ENCODE measurements at places on chromosomes 13 and 19.

DNA sequence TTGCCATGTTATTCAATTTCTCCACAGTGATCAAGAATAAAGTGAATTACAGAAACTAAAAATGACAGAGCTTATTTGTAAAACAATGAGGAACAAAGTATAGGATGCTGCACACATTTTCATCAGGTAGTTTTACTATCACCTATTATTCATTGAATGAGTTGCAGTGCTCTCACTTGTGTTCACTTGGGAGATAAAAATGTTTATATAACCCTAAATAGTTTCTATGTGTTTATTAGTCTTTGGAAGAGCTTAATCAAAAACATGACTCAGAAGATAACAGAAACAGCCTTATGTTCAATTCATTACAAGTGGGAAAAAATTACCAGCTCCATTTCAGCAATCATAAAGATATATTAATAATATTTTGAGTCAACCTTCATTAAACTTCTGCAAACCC is 796.2 kb downstream of the SLITRK1 start:
- no peak for DNase-seq

- peak; percentile 22 for DNase-seq
These were observed 2.5 kb upstream of the PDX1 start for GRCh38 chr13:27917121-27917947.

DNA sequence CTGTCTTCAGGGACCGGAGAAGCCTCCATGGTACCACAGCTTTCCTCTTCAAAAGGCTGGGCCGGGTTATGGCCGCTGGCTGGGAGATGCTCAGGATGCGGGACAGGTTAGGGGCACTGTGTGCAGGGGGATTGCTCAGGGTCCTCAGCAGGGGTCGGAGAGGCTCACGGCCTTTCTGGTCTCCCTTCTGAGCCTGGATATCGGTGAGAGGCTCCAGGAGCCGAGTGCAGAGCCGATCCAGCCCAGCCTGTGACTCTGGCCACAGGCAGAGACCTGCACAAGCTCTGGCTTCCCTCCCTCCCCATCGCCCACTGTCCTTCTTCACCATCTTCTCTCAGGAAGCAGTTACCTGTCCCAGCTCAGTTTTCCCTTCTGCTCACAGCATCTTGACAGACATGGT is 306.0 kb downstream of the ZNF536 start:
- DNase-seq = no peak

DNA sequence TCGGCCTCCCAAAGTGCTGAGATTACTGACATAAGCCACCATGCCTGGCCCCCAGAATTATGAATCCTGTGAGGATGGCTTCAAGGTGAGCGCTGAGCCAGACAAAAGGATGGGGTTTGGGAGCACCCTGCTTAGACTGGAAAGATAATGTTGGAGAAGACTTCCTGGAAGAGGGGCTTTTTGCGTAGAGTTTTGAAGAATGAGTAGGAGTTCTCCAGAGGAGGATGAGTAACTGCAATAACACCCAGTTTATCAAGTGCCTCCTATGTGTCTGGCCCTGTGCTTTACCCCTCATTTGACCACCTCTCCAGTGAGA is 641 bp upstream of the GDF15 start:
- DNase-seq = no peak

DNA sequence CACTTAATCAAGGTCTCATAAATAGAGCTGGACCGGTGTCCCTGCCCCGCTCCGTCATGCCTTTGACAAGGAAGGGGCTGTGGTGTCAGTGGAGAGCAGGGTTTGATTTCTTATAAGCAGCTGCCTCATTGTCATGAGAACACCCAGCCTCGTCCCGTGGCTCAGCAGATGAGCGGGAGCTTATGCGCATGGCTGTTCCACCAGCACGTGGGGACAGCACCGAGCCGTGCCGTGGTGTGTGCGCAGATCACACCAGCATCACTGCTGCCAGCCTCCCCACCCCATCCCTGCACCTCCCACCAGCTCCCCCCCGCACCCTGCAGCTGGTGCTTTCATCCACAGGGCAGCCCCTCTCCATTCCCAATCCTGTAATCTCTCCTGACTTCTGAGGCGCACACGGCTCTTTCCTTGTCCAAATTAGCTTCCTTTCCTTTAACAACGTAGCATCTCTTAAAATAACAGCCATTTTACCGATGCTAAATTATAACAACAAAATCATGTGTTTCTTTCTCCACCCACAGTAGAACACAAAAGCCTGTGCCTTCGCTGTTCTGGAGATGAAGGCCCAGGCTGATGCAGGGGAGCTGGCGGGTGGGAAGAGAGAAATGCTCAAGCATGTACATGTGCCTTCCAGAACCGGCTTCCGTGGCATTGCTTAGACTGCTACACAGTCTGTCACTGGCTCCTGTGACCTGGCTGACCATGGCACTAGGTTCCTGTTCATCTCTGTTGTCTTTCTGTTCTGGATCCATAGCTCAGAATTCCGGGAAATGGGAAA is 96.8 kb downstream of the RAB20 start:
- no peak for DNase-seq

GRCh38 chr13:36814465-36814864 is 4.6 kb upstream of the RFXAP start:
- no peak for DNase-seq

DNA sequence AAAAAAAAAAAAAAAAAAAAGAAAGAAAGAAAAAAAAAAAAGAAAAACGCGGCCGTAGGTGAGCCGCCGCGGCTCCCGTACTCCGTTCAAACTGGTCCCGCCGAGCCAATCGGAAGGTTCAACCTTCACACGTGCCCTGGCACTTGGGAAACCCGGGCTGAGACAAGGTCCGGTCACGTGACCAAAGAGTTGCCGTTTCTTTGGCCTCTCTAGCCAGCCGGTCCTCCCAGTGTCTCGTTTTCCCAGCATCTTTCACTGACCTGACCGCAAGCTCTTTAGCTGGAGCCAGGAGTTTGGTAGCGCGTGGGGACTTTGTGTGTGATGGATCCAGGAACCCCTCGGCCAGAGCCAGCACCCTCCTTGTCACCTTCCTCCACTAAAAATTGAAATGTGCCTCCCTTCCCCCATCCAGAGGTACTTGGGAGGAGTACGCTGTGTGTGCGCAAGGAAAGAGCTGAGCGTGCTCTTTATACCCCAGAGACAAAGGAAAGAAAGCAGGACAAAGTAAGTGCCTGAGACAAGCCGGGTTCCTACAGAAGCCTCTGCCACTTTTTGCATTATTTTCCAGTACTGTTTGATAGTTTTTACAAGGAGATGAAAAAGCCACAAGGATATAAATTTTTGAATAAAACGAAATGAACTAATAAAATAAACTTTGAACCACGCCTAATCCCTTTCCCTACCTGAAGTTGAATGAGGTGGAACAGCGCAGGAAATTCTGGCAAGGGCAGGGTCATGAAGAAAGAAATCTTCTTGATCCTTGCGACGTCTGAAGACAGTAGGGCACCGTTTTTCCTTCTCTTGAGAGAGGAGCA is 959 bp downstream of the TNPO2 start:
- DNase-seq = peak; percentile 93

- DNase-seq = peak; percentile 82
These were observed 25.9 kb downstream of the MPND start for GRCh38 chr19:4369109-4369887.

GRCh38 chr13:46149272-46150133 is 32.5 kb downstream of the LCP1 start:
- no peak for DNase-seq

DNA sequence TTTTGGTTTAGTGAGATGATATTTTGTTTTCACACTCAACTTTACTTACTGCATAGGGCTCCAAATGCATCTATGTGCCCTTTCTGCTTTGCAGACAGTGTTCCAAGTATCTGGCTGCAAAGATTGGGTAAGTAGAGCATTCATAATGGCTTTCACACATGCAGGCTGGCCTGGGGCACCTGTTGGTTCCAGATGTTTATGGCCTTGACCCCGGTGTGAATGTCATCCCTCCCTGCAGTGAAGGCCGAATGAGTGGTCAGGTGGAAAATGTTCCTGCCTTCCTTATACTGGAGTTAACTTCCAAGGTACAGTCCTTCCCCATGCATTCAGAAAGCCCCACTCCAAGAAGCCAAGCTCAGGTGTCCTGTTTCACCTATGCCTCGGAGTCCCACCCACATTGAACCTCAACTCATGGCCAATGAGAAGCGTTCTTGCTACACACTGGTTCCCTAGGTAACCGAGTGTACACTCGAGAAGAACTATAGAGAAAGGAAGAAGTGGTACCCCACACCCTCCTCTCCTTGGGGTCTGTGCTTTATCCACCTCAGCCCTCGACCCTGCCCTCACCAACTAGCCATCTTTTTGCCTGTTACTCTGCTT is 23.0 kb upstream of the ZNF536 start:
- DNase-seq = no peak

GRCh38 chr19:38837656-38838121 is 6.1 kb upstream of the ECH1 start:
- no peak for DNase-seq

DNA sequence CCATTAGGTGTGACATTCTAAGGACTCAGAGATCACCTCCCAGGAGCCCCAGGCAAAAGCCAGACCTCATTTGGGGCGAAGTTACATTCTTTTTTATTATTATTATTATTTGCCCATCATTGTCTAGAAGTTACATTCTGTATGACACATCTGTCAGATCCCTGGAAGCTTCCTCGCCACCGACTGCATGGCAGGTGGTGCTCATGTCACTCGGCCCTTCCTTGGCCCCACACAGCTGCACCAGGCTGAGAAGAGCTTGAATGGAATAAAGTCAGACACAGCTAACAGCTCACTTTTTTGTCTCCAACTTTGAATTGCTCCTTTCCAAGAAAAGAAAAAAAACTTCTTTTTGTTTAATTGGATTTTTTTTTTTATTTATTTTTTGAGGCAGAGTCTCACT is 41.4 kb upstream of the LDLR start:
- no peak for DNase-seq

DNA sequence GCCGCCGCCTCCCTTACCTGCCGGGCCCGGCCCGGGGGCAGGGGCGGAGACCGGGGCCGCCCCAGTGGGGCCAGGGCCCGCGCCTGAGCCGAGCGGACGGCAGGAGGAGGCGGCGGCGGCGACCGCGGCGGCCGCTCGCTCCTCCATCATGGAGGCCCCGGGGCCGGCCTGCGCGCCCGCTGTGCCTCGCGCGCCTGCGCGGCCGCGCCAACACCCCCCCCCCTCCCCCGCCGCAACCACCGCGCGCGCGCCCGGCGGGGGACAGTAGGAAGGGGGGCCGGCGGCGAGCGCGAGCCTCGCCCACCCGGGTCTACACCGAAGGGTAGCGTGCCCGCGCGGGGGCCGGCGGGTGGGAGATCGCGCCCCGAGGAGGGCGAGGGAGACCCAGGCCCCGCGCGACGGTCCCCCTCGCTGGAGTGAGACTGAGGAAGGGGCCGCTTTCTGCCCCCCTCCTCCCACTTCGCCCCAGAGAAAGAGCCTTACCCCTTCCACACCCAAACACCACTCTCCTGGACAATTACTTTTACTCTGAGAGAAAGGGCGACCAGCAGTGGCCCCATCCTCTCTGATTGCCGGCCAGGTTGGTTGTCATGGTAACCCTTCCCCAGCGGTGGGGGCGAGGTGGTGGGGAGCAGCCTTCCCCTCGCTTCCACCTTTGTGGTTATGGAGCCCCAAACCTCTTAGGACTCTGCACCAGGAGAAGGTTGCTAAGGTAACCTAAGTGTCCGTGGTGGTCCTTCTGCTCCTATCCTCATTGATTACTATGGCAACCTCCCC is at the start of gene STRN4:
TSS of gene STRN4 (minus strand) at position 170 of the 777 bp plus-strand sequence. CDS start at position 150, 20 bp downstream.
- DNase-seq = peak; percentile 74

DNA sequence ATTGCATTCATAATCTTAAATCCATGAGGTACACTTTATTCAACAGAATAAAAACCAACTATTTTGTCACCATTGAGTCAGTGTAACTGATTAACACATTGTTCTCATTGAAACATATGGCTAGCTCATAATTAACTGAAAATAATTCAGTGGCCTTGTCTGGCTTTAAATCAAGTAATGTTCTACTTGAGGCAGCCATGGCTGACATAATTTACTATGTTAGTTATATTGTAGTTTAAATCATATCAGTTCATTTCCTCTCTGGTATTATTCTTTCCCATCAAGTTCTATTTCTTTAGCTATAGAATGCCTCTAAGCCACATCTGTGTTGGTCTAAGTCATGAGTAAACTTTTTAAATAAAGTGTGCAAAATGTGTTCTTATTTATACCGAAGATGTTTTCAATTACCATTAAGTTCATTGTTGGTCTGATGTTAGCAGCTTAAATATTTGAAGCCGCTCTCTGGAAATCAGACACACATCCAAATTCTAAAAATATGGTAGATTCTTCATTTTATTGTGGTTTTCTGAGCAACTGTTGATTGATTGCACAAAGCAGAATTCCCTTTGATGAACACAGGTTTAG is 393.7 kb downstream of the GPC6 start:
- DNase-seq = no peak

GRCh38 chr19:10881403-10882107 is 10.2 kb downstream of the CARM1 start:
- no peak for DNase-seq

- no peak for DNase-seq
These were observed 4.8 kb downstream of the CIB3 start for GRCh38 chr19:16168465-16169081.

GRCh38 chr13:33015791-33016323 is 366 bp upstream of the KL start:
- peak; percentile 22 for DNase-seq

All from activated T-cell treated with anti-CD3 and anti-CD28 coated beads, Interleukin-2, amount 50 U/mL, for 48 hours (primary cell).